Osteoblast (primary cell): ENCODE measurements at places on chromosomes 3 and 15. TPM values are rescaled to one million over a fixed set of nuclear protein-coding genes. Genes with fewer than 3 reads are reported as not detected.

Gene CD200R1
- total RNA-seq = under 0.01 and 0.29 TPM in 2 replicates

Gene LEO1
- total RNA-seq = 15.6 and 16.3 TPM in 2 replicates

Gene APOD
- 0.88 and 1.4 TPM in 2 replicates for total RNA-seq

Gene SLC12A8
- total RNA-seq = 33.0 and 36.2 TPM in 2 replicates

Gene CXCR6
- total RNA-seq = not detected in 2 replicates

Gene CCR9
- total RNA-seq = not detected in 2 replicates

Gene CADPS
- 3.2 TPM in 1 of 2 replicates, not detected in the other for total RNA-seq

Gene CELSR3
- total RNA-seq = 1.2 and 1.4 TPM in 2 replicates

Gene GPR160
- total RNA-seq = 0.29 TPM in 1 of 2 replicates, not detected in the other

Gene KCNMB2
- 0.29 and 1.1 TPM in 2 replicates for total RNA-seq

Gene ADGRG7
- not detected in 2 replicates for total RNA-seq

Gene GOLGA6D
- not detected in 2 replicates for total RNA-seq

Gene LARP6
- total RNA-seq = 76.0 and 77.4 TPM in 2 replicates

Gene CSTA
- total RNA-seq = 18.1 and 18.3 TPM in 2 replicates

Gene MAP3K13
- 16.3 and 20.9 TPM in 2 replicates for total RNA-seq

Gene HTR3D
- total RNA-seq = not detected in 2 replicates

Gene GOLGA6L6
- total RNA-seq = not detected in 2 replicates

Gene OR5K2
- not detected in 2 replicates for total RNA-seq

Gene TBL1XR1
- total RNA-seq = 278 and 297 TPM in 2 replicates

Gene PRR23E
- not detected in 2 replicates for total RNA-seq

Gene CAMK1
- 22.1 and 25.9 TPM in 2 replicates for total RNA-seq
